ENCODE measurements at places on chromosomes 5 and 9. TPM values are rescaled to one million over a fixed set of nuclear protein-coding genes. Genes with fewer than 3 reads are reported as not detected.

Gene RHOBTB3
- 0.67 TPM for total RNA-seq

Gene NTNG2
- 1.2 TPM for total RNA-seq

Gene IL13
- 21.0 TPM for total RNA-seq

Gene FOXD4L5
- total RNA-seq = 0.15 TPM

Gene NME5
- not detected for total RNA-seq

Gene ADAMTSL2
- total RNA-seq = 0.04 TPM

Gene CCDC171
- total RNA-seq = 2.1 TPM

Gene EPB41L4B
- total RNA-seq = 0.32 TPM

Gene PCDHGA11
- not detected for total RNA-seq

Gene ANKRD20A1
- total RNA-seq = not detected

Gene F2RL2
- total RNA-seq = not detected

Gene RNF208
- 4.1 TPM for total RNA-seq

Gene LCP2
- total RNA-seq = 244 TPM

Gene FIBCD1
- not detected for total RNA-seq

Gene CHSY3
- total RNA-seq = not detected

Gene SPINK4
- total RNA-seq = not detected

All from activated CD8-positive, alpha-beta memory T cell treated with anti-CD3 and anti-CD28 coated beads for 36 hours (primary cell).